ENCODE measurements at places on chromosomes 5 and 9.

GRCh38 chr5:133697536-133698258 lies 85.4 kb upstream of the FSTL4 start:
- no peak for DNase-seq

GRCh38 chr9:73023025-73023541 lies 70.2 kb upstream of the ALDH1A1 start:
- DNase-seq = peak; percentile 9

GRCh38 chr9:3299872-3300271 lies 225.9 kb downstream of the RFX3 start:
- no peak for DNase-seq

DNA sequence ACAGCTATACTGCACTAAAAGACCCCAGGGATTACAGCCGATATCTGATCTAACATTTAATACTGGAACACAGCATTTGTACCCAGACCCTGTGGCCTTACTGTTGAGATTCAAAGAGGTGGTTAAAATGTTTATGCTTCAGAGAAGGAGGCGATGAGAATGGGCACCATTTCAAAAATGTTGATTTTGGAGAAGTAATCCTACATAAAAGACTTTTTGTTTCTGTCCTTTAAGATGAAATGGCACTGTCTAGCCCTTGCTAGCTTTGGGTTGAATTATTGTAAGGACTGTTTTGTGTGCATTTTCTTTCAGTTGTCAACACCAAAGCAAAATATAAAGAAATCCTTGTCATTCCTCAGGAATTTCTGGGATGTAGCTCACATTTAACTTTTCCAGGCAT lies 288.5 kb upstream of the ANKH start:
- DNase-seq = no peak

DNA sequence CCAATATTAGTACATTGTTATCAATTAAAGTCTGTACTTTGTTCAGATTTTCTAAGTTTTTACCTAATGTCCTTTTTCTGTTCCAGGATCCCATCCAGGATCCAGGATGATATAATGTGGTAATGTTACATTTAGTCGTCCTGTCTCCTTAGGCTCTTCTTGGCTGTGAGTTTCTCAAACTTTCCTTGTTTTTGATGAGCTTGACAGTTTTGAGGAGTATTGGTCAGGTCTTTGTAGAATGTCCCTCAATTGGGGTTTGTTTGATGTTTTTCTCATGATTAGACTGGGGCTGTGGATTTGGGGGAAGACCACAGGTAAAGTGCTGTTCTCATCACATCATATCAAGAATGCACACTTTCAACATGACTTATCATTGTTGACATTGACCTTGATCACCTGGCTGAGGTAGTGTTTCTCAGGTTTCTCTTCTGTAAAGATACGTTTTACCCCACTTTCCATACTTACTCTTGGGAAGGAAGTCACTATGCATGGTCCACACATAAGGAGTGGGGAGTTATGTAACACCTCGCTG lies 9.6 kb downstream of the NDFIP1 start:
- DNase-seq = no peak

- no peak for DNase-seq
These were observed 151.2 kb upstream of the RUSC2 start for GRCh38 chr9:35338561-35339274.

DNA sequence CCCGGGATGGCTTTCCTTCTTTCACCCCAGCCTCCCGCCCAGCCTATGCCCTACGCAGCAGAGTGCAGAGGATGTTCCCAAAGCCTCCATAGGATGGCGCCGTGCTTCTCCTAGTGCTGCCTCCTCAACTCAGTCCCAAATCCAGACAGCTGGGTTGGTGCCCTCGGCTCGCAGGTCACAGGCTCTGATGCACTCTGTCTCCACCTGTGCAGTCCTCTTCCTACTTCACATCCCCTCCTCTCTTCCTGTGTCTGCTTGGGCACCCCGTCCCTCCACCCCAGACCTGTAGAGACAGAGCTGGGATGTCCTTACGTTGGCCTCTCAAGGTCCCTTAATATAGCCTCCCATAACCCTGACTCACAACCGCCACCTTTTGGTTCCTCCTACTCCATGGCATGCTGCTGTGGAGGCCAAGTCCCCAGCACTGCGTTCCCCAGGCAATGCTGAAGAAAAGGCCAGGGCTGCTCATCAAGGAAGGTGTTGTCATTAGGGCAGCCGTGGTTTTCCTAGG lies 314.4 kb downstream of the GADD45G start:
- no peak for DNase-seq

DNA sequence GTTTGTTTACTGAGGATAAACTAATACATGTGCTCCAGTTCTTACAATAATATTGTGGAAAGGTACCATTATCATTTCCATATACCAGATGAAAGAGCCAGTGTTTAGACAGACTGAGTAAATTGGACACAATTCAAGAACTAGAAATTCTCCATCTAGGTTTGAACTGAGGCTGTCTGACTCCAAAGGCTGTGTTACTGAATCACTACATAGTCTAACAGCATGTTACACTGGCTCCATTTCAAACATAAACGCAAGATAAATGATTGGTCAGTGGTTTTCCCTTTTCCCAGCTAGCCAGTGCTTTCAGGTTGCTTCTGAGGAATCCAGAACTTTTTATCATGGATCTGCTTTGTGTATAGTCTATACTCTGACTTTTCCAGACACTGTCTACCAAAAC lies 8.1 kb downstream of the SPDL1 start:
- no peak for DNase-seq

GRCh38 chr5:173018358-173018757 lies 34.8 kb downstream of the ATP6V0E1 start:
- no peak for DNase-seq

DNA sequence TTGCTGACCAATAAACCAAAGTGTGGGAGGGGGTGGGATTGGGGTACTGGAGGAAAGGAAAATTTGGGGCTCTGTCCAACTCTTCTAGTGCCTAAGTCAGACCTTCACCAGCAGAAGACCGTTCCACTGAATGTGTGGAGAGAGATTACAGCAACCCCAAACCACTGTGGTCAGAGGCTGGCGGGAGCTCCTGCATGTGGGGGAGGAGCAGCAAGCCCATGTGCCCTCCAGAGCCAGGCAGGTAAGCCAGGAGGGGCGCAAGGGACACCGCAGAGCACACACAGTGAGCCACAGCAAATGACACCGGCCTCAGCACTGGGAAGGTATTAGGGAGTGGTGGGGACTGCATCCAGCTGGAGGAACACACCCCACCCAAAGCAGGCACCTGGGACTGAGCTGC lies 62.9 kb downstream of the SMIM23 start:
- no peak for DNase-seq

- no peak for DNase-seq
These were observed 240.2 kb upstream of the SEMA6A start for GRCh38 chr5:116814626-116815385.

GRCh38 chr5:94467346-94467953 lies 151.0 kb downstream of the KIAA0825 start:
- no peak for DNase-seq

GRCh38 chr9:108166519-108166918 lies 677.0 kb upstream of the KLF4 start:
- DNase-seq = no peak

DNA sequence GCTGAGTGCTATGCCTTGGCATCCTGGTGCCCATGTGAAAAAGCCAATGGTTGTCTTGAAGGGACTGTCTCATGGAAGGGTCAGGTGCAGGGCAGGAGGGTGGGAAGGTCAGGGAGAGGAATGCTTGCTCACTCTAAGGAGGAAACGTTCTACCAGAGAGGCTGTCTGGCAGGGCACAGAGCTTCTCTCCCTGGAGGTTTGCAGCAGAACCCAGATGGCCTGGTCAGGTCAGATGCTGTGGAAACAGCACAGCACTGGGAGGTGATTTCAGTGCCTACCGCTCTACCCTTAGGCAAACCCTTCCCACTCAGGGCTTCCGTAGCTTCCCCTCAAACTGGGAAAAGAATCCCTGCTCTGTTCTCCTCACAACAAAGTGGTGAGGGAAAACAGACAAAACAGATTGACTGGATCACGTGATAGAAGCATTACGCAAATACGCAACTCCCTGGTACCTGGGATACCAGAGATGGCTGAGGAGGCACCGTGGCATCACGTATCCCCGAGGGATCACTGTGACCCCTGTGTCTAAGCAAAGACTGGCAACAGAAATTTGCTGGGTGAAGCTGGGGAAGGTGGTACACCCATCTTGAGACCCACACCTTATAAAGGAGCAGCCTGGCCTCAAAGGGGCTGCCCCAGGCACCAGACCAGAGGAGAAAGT lies 3.9 kb upstream of the MGAT1 start:
- no peak for DNase-seq

- no peak for DNase-seq
These were observed 35.3 kb downstream of the NDFIP1 start for GRCh38 chr5:142143878-142144277.

DNA sequence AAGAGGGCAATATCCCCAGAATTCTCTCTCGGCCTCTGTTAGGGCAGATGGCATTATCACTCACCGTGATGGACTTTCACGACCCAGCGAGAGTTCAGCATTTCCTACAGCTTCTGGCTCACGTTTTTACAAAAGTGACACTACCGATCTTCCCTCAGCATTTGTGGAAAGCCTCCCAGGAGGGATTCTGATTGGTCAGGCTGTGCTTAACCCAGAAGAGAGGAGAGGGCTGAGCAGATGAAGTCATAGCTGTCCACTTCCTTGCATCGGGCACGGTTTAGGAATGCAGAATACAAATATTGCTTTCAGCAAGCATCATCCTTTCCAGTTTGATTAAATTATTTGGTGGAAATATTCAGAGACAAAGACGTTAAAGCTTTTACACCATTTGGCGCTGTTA lies 277.4 kb upstream of the MSX2 start:
- DNase-seq = no peak

- DNase-seq = no peak
These were observed 47.6 kb upstream of the DAP start for GRCh38 chr5:10808347-10809226.

Data from AG04449 (cell line).